Ureter (tissue), 1 donor: ENCODE measurements at places on chromosomes 16 and 17. TPM values are rescaled to one million over a fixed set of nuclear protein-coding genes. Genes with fewer than 3 reads are reported as not detected.
A peak's percentile ranks its signal among the peaks of the same experiment; 100 is the strongest.

DNA sequence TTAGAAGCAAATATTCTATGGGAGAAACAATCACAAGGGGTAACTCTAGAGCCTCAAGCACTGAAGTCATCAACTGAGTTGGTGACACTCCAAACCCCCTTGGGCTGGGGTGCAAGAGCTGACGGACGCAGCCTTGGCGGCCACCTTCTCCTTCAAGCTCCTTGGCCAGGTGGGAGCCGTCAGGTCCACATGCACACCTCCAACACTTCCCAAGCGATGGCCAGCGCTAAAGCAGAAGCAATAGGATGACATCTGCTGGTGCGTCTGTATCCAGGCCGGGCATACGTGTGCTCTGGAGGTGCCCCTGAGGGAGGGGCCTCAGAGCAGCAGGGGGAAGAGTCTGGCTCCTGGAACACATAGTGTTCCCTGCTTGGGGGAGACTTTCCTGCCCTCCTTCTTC, 12.2 kb upstream of the FOXJ1 start:
- no peak for DNase-seq

GRCh38 chr17:39667945-39668924, at the start of gene PNMT:
Gene PNMT, plus strand, starts transcription at chr17:39668453. Its CDS starts 23 bp downstream, at chr17:39668476.
- peak; percentile 69 for DNase-seq

GRCh38 chr17:49987681-49988441, 7.2 kb downstream of the DLX3 start:
- DNase-seq = peak; percentile 75

DNA sequence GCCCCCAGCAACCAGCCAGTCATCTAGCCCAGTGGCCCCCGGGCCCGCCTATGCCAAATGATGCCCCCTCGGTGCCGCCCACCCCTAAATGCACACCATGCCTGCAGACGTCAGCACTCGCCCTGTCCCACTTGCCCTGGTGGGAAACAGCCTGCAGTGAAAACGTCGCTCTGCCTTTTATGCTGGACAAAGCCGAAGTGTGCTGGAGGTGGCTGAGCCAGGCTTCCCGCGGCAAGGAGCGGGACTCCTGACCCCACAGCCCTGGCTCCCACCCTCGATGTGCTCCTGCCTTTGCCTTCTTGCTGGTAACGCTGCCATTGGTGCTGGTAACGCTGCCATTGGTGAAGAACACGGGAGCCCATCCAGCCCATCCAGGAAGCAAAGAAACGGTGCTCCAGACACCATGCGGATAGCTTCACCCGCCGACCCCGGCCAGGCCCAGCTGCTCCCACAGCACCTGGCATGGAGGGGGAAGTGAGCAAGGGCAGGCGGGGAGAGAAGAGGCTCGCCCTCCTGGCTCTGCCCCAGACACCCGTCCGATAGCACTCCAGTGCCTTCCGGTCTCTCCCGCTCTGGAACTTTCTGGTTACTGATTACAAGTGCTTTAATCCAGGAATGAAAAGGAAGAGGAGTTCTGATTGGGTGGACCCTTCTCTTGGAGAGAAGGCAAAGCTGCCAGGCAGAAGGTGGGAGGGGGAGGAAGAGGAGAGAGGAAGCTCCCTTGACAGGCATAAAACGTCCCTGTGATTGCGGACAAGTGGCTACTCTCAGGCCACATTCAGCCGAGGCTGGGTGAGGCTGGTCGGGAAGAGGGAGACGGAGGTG, 4.0 kb upstream of the BAIAP2 start:
- DNase-seq = peak; percentile 42

GRCh38 chr16:10485698-10486382, 94.6 kb downstream of the EMP2 start:
- DNase-seq = no peak

DNA sequence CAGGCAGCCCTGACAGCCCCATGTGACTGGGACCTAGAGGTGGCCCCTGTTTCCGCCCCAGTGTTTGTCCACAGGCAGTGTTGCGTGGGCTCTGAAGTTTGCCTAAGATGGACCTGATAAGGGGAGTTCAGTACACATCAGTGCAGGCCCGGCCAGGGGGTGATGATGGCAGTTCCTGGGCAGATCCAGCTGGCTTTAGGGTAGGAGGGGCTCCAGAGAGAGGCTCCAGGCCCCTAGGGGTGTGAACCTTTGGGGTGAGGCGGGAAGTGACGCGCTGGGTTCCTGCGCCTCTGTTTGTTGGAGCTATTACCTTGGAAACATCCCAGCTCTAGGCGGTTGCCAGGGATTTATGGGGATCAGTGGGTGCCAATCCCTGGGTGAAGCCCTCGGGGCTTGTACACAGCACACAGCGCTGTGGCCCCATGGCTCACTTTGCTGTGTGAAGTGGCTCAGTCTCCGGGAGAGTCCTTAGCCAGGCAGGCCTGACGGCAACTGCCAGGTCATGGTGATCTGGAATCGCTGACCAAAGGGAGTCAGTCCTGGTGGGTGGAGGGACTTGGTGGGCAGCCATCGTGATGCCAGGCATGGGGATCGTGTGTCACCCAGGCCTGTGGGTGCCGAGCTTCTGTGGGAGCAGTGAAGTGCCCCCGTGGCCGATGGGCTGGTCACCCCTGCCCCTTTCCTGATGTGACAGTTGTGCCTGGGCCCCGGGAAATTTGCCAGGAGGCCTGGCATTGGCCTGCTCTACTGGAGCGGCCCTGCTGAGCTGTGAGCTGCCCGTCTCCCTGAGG, 146.1 kb downstream of the SEC14L1 start:
- DNase-seq = peak; percentile 92

Gene NGFR
- total RNA-seq = 10.0 TPM

Gene DOC2B
- total RNA-seq = 23.5 TPM

Gene PLEKHG4
- 10.3 TPM for total RNA-seq

Gene MAP2K6
- total RNA-seq = 10.6 TPM

Gene TMIGD1
- not detected for total RNA-seq

Gene ZNF469
- 3.6 TPM for total RNA-seq
